ENCODE measurements at places on chromosomes 7 and 10.

DNA sequence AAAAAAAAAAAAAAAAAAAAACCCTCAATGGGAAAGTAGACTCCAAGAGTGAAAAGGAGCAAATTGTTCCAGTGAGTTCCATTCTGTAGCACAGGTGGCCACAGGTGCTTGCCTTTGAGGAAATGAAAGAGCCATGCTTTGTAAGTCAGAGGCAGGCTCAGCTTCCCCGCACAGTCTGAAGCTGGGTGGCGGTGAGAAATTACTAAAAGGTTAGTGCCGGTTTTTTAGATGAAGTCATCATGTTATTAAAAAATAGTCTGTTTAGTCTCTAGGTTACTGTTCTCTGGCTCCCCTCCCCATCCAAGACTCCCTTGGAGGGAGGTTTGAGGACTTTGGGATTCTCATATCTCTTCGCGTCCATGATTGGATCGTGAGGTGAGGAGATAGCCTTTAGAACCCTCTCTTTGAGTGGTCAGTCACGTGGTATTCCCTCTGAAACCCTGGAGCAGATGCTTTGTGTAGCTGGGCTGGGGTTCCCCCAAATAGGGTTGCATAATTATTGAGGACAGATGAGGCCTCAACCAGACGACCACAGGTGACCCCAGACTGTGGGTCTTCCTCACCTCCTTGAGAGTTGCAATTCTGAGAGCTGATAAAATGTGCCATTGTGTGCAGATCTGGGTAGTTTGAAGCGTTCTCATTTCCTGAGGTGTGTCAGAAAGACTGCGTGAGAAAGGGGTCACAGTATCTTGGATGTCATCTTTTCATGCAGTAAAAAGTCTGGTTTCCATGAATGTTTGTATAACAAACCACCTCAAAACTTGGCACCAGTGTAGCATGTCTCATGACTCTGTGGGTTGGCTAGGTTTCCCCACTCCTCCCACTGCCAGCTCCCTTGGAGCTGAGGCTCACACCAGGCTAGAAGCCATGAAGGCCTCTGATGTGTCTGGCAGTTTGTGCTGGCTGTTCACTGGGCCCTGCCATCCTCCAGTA, 27.1 kb downstream of the OGDH start:
- no peak for DNase-seq

DNA sequence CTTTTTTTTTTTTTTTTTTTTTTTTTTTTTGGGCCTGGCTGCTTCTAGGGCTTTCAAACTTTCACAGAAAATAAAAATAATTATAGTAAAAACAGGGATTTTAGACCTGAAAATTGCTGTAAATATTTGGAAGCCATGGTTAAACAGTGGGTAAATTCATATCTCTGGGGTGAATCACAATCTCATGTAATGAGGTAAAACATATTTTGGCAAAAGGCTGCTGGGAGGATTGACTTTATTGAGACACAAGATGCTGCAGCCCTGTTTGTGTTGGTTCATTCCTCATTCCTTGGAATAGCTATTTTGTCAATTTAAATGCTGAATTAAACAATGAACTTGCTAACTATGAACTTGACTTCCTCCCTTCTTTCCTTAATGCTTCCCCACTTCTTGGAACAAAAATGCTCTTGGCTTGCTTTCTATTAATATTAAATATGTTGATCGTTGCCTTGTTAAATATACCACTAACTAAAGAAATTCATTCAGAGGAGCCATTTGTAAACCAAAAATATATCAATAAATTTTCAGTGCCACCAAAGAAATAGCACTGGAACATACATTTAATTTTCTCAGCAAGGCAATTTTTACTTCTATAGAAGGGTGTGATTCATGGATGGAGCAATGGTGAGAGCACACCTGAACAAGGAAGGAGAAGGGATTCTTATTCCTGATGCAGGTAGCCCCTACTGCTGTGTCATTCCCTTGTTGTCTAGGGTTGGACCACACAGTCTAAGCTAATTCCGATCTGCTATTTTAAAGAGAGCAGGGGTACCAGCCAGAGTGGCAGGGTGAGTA, 24.6 kb downstream of the AGK start:
- DNase-seq, result no peak

- peak; percentile 49 for DNase-seq
These were observed 950.7 kb upstream of the PHF14 start for GRCh38 chr7:10022957-10023356.

GRCh38 chr7:151179946-151180345, 7.1 kb downstream of the ASB10 start:
- no peak for DNase-seq

DNA sequence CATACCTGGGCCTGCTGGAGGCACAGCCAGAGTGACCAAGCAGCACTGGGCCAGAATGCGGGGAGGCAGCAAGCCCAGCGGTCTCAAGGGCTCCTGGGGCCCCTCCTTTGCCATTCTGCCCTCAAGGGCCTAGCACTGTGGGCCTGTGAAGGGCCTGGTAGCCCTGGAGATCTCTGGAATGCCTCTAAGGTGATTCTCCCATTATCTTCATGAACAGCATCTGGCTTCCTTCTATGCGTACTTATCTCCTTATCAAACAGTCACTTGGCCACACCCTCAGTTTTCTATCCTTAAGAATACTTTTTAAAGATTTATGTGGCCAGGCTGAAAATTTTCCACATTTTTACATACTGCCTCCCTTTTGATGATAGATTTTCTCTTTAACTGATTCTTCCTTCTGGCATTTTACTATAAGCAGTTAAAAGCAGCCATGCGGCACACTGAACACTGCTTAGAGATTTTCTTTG, 67.5 kb upstream of the CCNY start:
- DNase-seq, result peak; percentile 17

- DNase-seq, result no peak
These were observed 18.1 kb downstream of the CALN1 start for GRCh38 chr7:72394016-72394415.

DNA sequence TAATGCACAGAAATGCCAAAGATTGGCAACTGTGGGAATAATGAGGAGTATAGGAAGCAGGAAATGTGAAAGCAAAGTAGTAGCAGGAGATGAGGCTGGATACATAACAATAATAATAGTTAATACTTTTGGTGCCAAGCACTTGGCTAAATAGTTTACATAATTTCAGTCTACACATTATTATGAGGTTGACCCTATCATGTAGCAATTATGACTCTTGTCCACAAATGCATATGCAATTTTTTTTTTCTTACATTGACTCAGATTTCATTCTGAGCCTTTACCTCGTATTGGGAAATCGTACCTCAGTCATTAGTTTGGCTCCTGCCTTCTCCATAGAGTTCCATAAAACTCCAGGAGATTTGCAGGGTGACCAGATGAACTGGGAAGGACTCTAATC, 219.9 kb downstream of the SUGCT start:
- no peak for DNase-seq

DNA sequence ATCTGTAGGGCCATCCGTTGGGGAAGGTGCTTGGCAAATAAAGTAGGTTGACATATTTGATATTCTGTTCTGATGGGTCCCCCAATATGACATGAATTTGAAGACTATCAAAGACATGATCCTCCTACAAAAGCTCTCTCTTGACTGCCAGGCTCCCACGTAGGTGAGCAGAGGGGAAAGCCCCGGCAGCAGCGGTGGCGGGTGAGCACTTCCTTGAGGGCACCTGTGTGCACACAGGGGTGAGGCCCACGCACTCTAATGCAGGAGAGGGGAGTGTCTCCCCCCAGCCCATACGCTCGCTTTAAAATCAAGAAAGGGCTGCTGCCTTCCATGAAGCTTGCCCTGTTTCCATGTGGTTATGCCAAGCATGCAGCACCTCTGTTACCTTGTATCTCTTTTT, 100.4 kb downstream of the TAX1BP1 start:
- DNase-seq, result no peak

GRCh38 chr7:24378871-24379616, 95.1 kb downstream of the NPY start:
- DNase-seq, result no peak

- DNase-seq, result no peak
These were observed 12.2 kb upstream of the HNRNPF start for GRCh38 chr10:43421201-43421507.

DNA sequence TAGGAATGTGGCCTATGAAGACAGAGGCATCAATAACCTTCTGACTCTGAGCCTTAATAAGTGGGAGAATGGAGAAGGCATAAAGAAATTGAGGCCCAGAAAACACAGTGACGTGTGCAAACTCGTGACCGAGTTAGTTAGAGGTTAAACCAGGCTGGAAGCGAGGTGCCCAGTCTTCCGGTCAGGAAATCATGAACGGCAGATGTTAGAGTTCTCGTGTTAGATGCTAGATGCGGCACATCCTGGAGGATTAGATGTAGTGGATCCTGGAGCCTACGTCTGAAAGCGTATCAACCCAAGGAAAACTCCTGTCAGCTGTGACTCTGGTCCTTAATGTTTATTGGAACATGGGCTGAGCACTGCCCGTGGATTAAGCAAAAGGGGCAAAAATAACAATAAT, 275.9 kb downstream of the TCF7L2 start:
- DNase-seq, result no peak

GRCh38 chr7:2936301-2936700, 92.2 kb upstream of the GNA12 start:
- no peak for DNase-seq

- no peak for DNase-seq
These were observed 57.6 kb downstream of the RNLS start for GRCh38 chr10:88525371-88526069.

GRCh38 chr7:36100226-36100625, 52.8 kb upstream of the EEPD1 start:
- no peak for DNase-seq

GRCh38 chr7:22627136-22627535, 99.9 kb upstream of the IL6 start:
- no peak for DNase-seq

DNA sequence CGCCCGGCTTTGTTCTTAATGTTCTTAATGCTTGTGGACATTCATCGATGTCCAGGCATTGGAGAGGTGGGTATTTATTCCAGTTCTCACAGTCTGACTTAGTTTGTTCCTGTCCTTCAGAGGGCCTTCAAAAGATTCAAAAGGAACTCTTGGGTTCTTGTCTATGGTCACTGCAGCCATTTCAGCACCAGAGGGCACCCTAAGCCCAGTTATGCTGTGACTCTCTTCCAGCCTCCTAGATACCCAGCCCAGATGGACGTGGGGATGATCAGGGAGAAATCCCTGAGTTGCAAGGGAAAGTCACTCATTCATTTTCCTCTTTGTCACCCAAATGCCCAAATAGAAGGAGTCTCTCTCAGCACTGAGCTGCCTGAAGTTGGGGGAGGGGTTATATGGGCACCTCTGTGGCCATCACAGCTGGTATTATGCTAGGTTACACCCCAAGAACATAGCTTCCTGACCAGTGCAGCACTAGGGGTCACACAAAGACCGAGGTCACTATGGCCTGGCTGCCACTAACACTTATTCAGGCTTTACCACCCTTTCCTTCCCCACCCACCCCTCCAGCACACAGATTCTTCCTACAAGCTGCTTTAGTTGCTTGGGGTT, 26.5 kb upstream of the CCDC126 start:
- peak; percentile 81 for DNase-seq

- no peak for DNase-seq
These were observed 106.4 kb downstream of the GSAP start for GRCh38 chr7:77309714-77310220.

DNA sequence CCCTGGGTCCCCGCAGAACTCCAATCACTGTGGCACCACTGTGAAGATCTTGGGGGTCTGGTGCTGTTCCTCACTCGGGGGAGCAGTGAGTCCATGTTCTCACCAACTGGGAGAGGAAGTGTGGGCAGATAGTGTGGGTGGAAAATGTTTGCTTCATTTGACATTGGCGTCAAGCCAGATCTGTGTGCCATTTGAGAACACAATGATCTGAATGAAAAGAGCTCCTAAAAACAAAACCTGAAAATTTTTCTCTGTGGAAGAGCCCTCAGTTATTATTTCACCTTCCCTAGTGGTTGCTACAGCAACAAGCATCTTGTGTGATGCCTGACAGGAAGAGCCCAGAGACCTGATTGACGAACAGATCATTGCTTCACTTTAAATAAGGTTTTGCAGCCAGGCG, 125.6 kb downstream of the VIPR2 start:
- DNase-seq, result no peak

GRCh38 chr7:132053871-132054270, 497.4 kb upstream of the PODXL start:
- no peak for DNase-seq

DNA sequence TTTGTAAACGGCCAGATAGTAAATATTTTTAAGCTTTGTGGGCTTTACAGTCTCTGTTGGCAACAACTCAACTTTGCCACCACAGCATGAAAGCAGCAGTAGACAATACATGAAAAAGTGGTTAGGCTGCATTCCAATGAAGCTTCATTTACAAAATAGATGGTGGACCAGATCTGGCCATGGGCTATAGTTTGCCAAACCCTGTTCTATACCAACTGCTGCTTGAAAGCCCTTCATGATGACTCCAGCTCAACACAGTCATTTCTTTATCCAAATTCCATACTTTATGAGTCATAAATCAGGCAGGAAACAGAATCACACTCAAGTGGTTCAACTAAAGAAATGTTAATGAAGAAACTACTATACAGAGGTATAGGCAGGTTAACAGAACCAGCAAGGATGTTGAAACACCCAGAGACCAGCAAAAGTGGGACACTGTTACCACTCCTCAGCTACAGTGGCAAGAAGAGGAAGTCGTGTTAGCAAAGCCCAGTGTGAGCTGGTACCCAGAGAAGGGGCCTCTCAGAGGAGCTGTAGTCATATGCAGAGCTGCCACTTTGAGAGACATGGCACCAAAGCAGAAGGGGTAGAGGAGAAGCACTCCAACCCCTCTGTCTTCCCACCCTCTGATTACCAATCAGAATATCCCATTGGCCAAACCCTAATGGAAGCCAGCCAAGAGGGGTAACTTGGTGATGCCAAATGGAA, 72.5 kb downstream of the PRLHR start:
- no peak for DNase-seq

GRCh38 chr10:46541735-46542566, 14.5 kb downstream of the GPRIN2 start:
- DNase-seq, result no peak

DNA sequence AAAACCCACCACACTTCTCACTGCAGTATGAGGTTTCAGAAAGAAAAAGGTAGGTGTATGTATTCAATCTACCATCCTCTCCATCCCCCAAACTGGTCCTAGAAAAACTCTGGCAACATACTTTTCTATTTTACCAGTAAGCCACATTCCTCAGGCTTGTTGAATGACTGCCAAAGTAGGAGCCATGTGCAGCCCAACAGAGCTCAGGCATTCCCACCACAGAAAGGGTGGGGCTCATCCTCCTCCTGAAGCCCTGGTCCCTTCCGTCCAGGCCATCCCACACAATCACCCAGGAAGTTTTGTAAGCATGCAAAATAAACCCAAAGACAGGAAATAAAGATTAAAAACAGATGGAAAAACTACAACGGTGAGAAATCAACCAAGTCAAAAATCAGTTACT, 57.2 kb downstream of the MAD1L1 start:
- DNase-seq, result no peak

- DNase-seq, result no peak
These were observed 12.0 kb downstream of the VAX1 start for GRCh38 chr10:117126034-117126433.

DNA sequence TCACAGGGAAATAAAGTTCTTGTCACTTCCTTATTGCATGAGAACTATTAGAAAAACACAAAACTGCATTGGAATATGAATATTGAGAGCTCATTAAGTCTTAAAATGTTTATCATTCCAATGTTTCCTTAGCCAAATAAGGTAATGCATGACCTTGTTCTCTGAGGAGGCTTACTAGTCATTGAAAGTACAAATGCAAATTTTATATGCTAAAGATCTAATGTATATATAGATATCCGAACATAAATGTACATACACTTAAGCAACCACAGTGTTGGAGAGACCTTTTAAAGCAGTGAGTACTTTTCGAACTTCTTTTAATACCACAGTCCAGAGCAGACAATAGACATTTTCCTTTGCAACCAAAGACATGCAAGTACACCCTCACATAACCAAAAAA, 96.1 kb downstream of the RELN start:
- DNase-seq, result no peak

GRCh38 chr10:70898687-70899086, 10.3 kb upstream of the PCBD1 start:
- DNase-seq, result no peak
